ENCODE measurements at places on chromosomes 7 and 10.

DNA sequence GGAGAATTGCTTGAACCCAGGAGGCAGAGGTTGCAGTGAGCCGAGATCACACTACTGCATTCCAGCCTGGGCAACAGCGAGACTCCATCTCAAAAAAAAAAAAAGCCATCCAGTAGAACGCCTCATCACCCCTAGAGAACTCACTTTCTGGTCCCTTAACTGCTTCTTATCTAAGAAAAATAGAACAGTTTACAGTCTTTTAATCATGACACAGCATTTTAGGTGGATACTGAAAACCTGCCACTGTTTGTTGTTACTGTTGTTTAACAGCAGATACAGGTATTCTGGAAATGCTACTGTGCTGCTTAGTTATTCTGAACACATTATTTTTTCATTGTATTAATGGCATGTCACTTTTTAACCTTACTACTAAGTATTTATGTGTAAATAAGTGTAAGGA is 624.3 kb upstream of the GHITM start:
- DNase-seq = no peak

DNA sequence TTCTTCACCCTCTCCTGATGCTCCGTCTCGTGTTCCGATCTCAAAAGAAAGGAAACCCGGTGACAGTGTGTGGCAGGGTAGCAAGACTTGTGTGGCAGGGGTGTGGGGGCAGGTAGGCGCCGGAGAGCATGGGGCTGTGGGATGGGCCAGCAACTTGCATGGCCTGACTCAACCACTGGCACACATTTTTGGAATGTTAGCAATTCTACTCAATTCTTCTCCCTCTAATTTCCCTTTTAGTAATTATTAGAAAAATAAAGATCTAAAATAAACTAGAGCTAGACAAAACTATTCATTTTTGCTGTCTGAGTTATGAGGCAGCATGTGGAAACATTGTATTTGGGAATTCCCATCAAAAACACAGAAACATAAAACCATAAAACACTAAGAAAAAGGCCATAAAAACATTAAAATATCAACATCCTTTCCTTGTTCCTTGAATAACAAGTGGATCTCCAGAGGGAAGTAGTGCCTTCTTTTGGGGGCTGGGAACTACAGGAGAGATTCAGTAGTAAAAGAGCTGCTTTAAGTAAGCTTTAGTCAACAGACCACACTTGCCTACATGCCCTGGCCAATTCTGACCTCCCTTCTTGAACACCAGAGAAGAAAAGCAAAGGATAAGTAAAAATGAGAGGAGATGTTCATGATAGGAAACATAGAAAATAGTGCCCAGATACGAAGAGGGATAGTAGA is 21.8 kb downstream of the SEMA3C start:
- no peak for DNase-seq

DNA sequence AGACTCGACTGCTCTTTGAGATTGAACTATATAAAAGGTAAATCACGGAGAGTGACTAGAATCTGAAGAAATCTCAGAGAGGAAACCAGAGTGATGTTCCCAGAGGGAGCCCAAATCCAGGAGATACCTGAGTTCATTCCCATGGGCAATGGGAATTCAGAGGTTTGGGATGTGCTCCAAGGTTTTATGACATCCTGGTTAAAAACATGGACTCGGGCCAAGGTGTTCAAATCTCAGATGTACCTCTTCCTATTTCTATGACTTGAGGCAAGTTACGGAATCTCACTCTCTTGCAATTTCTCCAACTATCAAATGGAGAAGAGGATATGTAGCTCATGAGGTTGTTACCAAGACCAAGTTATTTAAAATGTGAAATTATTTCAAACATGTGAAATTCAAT is 54.5 kb upstream of the RAB18 start:
- no peak for DNase-seq

GRCh38 chr7:102836191-102836919 is 76.4 kb upstream of the LRRC17 start:
- DNase-seq = no peak

- no peak for DNase-seq
Observed at GRCh38 chr7:70504254-70504653, 627.7 kb upstream of the GALNT17 start.

GRCh38 chr7:116692401-116693308 is 20.7 kb downstream of the MET start:
- DNase-seq = no peak

GRCh38 chr7:73358590-73359275 is 30.8 kb downstream of the FKBP6 start:
- DNase-seq = no peak

- DNase-seq = no peak
Observed at GRCh38 chr7:76267107-76267893, 35.2 kb upstream of the HSPB1 start.

DNA sequence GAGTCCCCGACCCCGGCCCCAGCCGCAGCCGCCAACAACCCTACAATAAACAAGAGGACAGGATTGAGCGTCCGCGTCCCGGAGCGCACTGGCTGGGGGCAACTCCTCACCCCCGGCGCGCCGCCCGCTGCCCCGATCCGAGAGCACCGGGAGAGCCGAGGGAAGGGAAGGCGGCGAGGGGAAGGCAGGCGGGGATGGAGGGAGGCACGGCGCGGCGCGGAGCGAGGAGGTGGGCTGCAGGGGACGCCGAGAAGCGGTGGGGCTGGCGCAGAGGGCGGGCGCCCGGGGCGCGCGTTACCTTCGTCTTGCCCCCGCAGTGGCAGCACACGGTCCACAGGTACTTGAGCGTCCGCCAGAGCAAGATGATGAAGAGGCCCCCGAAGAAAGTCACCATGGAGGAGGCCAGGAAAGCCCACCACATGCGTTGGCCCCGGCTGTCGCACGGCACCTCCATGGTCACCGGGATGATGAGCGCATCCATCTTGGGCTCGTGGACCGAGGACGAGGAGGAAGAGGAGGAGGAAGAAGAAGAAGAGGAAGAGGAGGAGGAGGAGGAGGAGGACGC is 559 bp downstream of the KCNMA1 start:
- DNase-seq = no peak

- no peak for DNase-seq
Observed at GRCh38 chr7:144717720-144718119, 118.1 kb downstream of the TPK1 start.
